Right cardiac atrium (tissue), 5 donors: ENCODE measurements at places on chromosomes 6 and 20.

DNA sequence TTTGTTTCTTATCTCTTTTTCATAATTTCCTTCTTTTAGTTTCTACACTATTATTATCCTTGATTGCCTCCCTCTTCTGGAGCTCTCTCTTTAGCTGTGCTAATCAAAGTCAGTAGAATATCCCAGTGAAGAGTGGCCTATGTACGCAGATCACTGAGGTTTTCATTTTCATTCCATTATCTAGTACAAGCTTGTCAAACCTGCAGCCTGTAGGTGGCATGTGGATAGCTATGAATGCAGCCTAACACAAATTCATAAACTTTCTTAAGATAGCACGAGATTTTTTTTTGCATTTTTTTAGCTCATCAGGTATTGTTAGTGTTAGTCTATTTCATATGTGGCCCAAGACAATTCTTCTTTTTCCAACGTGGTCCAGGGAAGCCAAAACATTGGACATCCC is 825.7 kb upstream of the MAP3K7 start:
- no peak for DNase-seq

- no peak for DNase-seq
These were observed 56.1 kb downstream of the SGK1 start for GRCh38 chr6:134261766-134262165.

- no peak for DNase-seq
These were observed 370.6 kb upstream of the MAN1A1 start for GRCh38 chr6:119720160-119720559.

DNA sequence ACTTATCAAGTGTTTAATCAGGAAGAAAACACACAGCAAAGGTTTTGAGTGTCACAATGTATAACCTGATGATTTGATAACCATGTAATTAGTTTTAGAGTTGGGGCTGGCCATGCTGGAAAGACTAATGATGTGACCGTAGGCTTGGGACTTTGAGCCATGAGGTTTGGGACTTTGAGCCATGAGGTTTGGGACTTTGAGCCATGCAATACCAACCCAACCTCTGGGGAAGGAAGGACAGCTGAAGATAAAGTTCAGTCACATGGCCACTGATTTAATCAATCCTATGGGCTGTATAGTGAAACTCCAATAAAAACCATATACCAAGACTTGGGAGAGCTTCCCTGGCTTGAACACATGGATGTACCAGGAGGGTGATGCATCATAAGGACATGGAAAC is 32.8 kb downstream of the SLC35B3 start:
- DNase-seq: no peak
